Muscle of arm (tissue), 14 donors: ENCODE measurements at places on chromosomes 6 and 20. TPM values are rescaled to one million over a fixed set of nuclear protein-coding genes. Genes with fewer than 3 reads are reported as not detected.

DNA sequence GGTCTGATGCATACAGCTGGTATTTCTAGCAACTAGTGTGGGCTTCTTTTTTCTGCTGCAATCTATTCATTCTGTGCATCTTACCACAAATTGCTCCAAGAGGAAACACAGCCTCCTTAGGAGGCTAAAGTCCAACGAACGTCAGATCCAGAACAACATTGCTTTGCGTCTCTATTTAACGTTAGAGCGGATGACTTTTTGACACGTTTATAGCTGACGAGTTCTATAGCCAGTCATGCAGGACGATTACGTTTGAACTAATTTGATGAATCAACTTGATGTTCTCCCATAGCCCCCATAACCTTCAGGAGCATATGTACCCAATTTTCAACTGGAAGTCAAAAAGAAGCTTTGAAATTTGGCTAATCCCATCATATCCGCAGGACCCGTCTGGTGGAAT lies 59.9 kb downstream of the TSHZ2 start:
- no peak for DNase-seq

GRCh38 chr20:1154226-1154625 lies 30.6 kb downstream of the TMEM74B start:
- DNase-seq: no peak

DNA sequence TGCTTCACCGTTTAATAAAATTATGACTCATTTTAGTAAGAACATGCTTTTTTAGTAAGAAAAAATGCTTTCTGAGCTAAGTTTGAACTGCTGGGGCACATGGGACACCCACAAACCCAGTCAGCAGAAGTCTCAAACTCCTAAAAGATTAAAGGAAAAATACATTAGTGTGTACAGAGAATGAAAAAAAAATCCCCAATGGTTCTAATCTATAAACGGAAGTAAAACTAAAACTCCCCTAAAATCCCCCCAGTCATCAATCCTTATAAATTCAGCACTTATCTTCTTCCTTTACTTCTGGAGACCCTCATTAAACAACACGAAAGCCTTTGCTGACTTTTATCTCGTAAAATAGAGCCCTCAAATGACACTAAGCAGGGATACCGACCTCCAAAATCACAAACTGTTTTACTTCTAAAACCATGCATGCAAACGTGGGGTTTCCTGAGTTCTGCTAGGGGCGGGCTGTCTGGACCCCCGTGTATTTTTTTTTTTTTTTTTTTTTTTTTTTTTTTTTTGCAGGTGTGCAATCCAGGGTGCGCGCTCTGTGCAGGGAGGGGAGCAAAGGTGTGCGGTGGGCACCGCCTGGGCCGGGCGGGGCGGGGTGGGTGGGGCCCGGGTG lies 1.1 kb upstream of the MYB start:
- DNase-seq: no peak

- DNase-seq: no peak
Observed at GRCh38 chr20:63854766-63855362, 6.4 kb upstream of the ABHD16B start.

DNA sequence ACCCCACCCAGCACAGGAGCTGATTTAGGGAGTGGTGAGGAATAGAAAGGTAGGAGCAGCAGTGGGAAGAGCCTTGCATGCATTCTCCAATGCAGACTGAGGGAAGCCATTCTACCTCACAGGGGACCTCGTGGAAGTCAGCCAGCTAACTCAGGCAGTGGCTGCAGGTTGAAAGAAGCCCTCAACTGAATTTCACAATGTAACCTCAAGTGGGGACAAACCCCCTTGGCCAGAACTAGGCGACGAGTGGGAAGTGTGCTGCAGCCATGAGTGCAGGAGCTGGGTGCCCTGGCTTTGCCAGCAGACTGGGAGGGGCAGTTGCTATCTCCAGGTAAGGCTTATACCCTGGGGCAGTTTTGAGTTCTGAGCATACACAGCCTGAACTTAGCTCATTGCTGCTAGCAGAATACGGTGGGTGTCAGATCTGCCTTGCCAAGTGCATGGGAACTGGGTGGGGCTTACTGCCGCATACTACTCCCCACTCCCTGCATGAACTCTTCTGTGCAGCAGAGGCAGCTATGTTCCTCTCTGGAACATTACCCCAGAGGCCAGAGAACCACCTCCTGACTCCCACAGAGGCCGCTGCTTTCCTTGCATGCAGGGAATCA lies 126.5 kb downstream of the CDK19 start:
- no peak for DNase-seq

GRCh38 chr6:80469977-80470376 lies 363.5 kb downstream of the BCKDHB start:
- no peak for DNase-seq

DNA sequence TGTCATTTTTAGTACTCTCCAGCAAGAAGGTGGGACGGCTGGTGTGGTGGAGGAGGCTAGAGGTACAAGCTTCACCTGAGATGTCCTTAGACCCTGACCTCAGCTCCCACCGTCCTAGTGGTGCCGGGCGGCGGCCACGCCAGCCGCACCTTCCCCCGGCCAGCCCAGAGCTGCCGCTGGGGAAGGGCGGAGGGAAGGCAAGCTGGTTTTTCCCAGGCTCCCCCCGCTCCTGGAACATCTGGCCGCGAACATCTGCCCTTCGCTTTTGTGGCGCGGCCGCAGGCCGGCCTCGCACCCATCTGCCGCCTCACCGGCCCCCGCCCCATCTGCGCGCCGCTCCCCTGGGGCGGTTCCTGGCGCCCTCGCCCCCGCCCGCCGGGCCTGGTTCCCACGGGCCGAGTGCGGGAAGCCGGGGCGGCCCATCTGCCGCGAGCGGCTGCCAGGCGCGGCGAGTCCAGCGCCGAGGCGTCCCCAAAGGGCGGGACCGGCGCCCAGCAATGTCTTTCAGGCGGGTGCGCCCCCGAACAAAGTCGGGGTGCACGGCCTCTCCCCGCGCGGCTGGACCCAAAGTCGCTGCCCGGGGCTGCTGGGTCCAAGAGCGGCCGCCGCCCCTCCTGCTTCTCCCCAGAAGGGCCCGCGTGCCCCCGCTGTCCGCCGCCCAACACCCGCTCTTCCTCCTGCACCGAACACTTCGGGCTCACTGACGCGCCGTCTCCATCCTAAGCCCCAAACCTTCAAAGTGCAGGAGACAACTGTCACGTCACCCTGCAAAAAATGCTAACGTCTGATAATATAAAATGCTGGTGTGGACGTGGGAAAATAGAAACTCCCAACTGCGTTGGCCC lies 17.3 kb upstream of the ID1 start:
- no peak for DNase-seq

- DNase-seq: no peak
Observed at GRCh38 chr20:4916971-4917881, 84.1 kb downstream of the SLC23A2 start.

GRCh38 chr6:42453654-42454427 lies 2.1 kb upstream of the TRERF1 start:
- DNase-seq: peak; percentile 80

DNA sequence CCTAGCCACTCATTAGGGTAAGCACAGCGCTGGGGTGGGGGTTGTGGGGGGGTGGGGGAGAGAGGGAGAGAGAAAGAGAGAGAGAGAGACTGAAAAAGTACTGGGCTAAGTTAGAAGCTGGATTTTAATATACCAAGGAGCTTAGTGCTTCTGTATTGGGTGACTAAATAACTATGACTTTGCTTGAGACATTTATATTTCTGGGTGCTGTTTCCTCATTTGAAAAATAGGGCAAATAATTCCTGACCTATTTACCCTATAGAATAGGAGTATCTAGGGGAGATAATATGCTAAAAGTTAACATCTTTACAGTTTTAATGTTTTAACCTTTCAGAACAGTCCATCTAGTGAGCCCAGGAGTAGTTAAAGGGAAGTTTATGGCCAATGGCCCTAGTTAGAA lies 7.7 kb downstream of the NKAIN2 start:
- no peak for DNase-seq

DNA sequence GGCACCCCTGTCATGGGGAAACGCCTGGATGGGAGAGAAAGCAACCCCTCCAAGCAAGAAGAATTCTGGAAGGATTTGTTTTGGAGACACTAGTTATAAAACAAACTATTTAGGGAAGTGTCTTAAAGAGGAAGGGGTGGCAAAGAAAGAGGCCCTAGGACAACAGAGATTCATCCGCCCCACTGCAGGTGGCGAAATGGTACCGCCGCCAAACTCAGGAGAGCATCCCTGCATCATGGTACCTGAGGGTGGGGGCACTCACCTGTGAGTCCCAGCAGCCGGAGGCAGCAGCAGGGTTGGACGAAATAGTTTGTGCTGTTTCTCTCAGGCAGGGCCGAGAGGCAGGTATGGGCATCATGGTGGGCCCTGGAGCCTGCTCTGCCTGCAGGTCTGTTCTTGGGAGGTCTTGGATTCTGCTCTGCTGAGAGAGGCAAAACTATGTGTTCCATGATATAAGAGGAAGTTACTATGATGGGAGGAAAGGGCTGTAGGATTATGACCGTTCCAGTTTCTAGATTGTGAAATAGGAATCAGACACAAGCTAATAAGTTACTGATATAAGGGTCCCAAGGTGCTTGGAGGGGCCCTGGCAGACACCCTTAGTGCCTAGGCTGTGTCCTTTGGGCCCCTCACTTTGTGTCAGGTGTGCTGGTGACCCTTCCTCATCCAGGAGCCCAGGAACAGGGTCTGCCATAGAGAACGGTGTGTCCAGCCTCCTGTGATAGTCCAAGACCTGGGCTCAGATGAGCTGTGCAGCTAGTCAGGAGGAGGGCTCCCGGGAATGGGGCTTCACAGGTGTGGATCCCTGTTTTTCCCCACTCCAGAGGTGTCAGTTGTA lies 20.4 kb downstream of the SIRPD start:
- no peak for DNase-seq

The NFATC2 gene
- polyA plus RNA-seq: 7.5 TPM

DNA sequence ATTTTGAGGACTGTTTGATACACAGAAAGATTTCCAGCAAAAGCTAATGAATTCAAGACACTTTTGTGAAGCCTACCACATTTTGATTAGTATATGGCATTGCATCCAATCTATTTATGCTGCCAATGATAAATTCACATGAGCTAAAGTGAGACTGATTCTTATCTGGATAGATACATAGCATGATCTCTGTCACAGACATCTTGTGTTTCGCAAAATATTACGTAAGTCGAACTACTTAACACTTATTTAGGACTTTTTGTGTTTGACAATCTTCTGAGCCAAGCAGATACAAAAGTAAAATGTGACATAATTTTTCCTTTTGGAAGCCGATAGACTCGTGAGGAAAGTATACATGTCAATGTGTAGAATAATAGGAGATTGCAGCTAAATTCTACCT lies 251.6 kb downstream of the HACE1 start:
- DNase-seq: no peak

The DPPA5 gene
- polyA plus RNA-seq: not detected

DNA sequence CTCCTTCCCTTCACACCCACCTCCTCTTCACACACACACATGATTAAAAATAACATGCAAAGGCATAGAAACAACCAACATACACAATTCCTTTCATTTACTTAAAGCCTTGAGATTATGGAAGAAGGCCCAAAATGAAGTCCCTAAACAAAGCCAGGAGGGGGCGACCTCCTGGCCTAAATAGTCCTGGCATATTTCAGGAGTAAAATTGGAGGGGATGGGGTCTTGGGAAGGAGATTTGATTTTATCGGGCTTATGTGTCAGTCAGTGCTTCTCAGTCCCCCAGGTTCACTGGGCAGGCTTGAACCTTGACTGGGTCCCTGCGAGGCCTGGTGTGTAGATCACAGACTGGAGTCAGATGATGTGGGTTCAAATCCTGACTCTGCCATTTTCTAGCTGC lies 266.4 kb downstream of the SAMD5 start:
- no peak for DNase-seq

The EYA4 gene
- 40.0 TPM for polyA plus RNA-seq

DNA sequence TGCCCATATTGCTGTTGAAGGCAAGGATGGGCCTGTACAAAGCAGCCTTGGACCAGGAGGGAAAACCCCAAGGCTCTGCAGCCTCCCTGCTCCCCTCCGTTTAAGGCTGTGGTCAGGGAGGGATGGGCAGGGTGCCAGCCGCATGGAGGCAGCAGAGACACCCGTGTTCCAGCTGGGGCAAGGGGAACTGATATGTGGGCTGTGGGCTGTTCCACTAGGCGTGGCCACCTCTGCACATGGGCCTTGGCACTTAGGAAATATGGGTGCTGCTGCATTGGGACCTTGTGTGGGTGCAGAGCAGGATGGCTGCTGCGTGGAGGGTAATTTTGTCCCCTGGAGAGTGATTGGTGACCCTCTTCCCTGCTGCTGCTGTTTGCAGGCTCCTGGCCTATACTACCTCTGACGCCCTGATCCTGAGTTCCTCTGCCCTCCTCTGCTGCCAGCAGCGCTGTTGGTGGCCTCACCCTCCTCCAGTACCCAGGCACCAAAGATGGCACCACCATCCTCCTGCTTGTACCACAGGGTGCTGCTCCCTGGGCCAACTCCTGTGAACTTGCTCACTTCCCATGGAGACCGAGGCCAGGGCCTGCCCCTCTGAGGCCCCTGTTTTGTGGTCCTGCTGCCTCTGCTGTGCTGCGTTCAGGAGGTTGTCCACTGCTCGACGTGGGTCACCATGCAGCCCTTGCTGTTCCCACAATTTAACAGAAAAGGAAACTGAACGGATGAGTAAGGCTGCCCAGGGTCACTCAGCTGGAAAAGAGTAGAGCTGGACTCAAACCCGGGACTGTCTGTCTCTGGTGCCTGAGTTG lies 35.3 kb downstream of the PANK2 start:
- no peak for DNase-seq

The MLIP gene
- polyA plus RNA-seq: 48.9 TPM

DNA sequence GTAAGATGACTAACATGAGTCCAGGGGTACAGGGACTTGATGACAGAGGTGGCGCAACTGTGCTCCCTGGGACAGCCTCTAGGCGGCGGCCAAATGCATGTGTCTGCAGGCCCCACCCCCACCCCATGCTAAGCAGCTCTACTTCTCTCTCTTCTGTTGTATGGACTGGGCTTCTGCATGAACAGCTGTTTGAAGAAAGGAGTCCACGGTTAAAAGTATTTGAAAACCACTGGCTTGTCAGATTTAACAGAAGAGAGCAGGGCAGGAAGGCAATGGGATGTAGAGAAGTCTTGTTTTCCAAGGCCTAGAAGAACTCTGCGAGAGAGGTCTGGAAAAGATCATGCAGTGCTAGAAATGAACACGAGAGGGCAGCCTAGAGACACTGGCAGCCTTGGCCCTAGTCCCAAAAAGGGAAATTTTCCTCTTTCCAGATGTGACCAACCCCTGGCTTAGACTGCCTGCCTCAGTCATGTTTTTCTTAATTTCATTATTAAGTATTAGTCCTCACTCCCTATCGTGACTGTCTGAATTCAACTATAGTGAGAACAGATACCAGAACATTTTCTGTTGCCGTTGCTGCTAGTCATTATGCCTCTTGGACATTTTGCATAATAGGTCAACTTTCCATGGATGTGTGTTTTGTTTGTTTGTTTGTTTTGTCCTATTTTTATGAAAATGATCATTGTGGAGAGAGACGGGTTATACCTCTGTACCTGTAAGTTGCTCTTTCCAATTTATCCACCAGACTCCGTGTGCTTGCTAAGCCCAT lies 265.0 kb downstream of the ADGRG6 start:
- peak; percentile 75 for DNase-seq
